Central memory CD4-positive, alpha-beta T cell (primary cell): ENCODE measurements at places on chromosomes 1 and 21.

- no peak for DNase-seq
Measured at GRCh38 chr1:115088115-115088778, 1.1 kb downstream of the TSPAN2 start.

GRCh38 chr1:205417870-205418635, 3.8 kb downstream of the LEMD1 start:
- DNase-seq = no peak

DNA sequence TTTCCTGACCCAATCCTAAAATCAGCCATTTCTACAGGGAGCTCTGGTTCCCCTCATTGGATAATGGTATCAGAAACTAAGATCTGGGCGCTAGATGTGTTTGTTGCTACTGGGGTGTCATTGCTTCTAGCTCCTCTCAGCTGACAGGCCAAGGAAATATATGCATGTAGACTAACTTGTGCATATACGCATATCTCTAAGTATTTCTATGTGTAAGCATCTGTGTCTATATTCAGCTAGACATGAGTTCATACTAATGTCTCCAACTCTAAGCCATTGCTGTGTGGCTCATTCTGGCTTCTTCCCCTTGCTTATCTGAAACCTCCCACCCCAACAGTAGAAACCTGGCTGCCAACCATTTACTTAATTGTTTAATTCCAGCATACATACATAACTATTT, 130.3 kb upstream of the MAGI3 start:
- no peak for DNase-seq

DNA sequence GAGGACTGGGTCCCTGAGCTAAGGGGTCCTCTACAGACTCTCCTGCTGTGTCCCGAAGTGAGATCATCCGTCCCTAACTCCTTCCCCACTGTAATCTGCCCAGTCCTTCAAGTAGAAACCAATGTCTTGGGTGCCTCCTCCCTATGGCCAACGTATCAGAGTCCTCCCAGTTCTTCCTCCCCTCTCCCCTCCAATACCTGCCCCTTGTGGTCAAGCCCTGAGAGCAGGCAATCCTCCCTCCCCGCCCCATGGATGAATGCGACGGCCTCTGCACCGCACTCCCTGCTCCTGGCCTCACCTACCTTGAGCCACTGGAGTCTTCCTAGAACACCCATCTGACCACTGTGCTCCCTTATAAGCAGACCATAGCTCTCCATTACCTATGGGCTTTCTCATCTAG, 31.1 kb downstream of the HTR6 start:
- no peak for DNase-seq

GRCh38 chr1:2251363-2251762, 23.2 kb downstream of the SKI start:
- no peak for DNase-seq

GRCh38 chr1:107877092-107877491, 87.9 kb downstream of the VAV3 start:
- DNase-seq = no peak

GRCh38 chr1:55831759-55832158, 616.6 kb upstream of the USP24 start:
- DNase-seq = no peak

DNA sequence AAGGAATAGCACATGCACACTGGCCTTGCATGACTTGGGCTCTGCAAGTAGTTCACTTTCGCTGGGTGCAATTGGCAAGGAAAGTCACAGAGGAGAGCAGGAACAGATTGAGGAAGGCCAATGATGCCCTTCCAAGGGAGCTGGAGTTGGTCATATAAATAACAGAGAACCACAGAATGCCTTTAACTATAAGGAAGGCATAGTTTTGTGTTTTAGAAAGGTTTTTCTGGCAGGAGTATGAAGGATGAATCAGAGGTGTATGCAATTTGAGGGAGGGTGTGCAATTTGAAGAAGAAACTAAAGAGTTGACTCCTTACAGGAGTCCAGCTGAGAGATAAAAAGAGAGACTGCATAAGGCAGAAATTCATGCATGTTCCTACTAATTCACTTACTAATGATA, 112.1 kb downstream of the PHTF1 start:
- no peak for DNase-seq

GRCh38 chr21:32592929-32593502, 7.7 kb upstream of the TCP10L start:
- DNase-seq = no peak

DNA sequence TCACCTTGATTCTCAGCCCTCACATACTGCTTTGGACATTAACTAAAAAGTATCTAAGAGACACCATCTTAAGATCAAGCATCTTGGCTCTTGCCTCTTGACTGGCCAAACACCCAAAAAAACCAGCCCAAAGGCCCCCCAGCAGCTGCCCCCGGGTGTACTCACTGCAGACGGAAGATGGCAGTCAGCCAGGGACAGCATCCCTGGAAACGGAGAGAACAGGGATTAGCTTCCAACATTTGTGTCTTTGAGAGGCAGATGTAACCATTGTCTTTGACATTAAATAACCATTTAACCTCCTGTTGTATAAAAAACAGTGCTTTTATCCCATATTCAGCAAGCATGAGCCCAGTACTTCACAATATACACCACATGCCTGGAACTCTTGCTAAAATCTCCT, 11.3 kb downstream of the TMEM63A start:
- no peak for DNase-seq

DNA sequence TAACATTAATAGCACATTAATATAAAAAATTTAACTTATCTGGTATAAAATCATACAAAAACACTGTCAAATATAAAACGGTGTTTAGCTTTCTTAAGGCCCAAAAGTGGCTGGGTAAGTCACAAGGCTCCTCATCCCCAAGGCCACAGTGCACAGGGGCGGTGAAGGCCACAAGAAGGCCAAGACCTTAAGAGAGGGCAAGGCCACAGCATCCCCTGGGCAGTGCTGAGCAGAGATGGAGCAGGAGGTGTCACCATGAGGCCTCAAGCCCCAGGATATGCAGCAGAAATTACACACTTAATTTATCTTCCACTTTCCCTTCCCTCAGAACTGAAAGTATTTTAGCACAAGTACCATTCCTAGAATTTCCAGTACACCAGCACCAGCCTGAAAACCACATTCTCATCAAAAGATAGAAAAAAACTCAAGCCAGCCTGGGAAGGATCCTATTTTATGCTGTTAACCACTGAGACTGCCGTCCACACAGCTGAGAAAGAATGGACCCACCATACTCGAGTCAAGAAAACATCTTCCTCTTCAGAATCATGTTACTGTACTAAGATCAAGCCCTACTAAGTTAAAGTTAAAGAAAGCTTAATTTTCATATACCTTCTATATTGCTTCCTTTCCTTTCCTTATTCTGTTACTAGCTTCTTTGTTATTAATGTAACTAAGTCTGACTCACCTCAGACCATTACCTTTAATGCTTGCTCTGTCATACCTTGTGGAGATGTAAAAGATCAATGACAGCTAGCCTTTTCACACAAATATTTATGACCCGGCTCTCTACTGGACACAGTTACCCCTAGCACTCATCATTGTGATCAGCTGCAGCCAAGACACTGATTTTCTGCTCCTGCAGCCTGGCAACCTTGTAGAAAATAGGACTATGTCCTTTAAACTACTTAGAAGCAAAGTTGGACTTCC, 26.4 kb upstream of the FMO1 start:
- DNase-seq = no peak

- no peak for DNase-seq
Measured at GRCh38 chr21:42474043-42474831, 21.8 kb downstream of the RSPH1 start.

DNA sequence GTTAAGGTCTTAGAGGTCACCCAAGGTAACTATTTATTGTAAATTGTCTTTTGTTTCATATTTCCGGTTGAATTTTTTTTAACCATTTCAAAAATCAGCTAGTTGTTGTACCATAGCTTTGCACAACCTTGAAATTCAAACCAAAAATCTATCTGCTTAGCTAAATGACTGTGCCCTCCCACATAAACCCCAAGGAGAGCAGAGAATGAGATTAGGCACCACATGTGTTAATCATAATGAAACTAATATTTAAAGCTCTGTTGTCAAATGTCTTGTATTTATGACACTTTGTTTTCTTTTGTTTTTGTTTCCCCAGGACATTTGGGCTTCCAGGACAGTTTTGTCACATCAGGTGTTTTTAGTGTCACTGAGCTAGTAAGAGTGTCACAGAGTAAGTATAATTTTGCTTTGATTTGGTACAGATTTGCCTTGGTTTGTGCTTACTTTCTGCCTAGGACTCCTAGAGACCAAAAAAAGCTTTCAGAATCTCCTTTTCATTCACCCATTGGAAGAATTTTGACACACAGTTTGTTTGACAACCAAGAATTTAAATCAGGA, 249.9 kb downstream of the NFIA start:
- no peak for DNase-seq

GRCh38 chr1:88890791-88891317, 513 bp downstream of the GTF2B start:
- DNase-seq = peak; percentile 32

- no peak for DNase-seq
Measured at GRCh38 chr1:24374891-24375786, 38.4 kb downstream of the STPG1 start.

- DNase-seq = no peak
Measured at GRCh38 chr1:59523745-59524450, 227.0 kb downstream of the FGGY start.

- no peak for DNase-seq
Measured at GRCh38 chr1:190679983-190680382, 202.3 kb upstream of the BRINP3 start.

DNA sequence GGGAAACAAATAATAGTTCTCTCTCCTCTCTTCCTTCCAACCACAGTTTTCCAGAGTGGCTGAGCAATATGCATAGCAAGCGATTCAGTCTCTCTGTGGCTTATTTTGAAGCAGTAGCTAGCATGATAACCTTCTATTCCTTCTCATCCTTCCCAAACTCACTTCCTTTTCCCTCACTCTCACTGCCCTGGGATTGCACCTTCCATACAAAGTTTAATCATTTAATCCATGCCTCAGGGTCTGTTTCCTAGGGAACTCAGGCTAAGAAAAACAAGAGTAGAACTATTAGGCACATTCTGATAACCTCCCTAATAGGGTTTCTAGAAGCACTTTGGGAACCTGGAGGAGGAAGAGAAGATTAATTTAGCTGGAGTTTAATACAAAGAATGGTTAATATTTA, 97.7 kb upstream of the S1PR1 start:
- DNase-seq = no peak

DNA sequence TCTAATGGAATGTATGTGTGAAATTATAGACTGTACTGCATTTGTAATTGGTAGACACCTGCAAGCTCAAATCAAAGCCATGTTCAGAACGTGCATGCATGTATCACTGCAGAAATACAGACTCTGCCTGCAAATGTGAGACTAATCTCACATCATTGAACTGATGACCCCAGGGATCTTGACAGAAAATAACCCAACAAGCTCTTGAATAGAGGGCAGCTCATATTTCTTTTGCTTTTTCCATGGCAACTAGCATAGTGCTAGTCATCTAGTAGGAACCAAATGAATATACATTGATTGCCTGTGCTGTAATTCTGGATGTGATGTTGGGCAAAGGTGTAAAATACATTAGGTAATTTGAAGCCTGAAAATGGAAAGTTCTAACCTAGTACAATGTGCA, 62.4 kb downstream of the PTPRC start:
- DNase-seq = no peak

DNA sequence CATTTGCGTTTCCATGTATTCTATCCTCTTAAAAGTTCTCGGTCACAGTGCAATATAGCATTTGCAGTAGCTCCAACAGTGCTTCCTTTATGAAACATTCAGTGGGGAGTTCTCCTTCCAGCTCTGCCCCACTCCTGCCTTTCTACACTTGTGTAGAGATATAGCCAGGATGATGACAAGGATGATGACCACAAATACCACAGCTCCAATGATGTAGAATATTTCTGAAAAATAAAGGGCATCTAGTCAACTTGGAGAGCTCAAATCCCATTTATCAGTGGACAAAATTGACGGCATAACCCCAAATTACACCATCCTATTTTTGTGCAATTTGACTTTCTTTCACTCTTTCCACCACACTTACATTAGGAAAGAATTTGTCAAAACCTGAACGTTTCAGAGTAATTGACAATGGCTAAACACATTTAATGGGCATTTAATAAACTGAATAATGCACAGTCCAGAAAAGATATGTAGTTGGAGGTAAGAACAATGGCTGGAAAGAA, 11.1 kb downstream of the F3 start:
- DNase-seq = no peak

- no peak for DNase-seq
Measured at GRCh38 chr1:178057141-178057765, 36.7 kb upstream of the RASAL2 start.

DNA sequence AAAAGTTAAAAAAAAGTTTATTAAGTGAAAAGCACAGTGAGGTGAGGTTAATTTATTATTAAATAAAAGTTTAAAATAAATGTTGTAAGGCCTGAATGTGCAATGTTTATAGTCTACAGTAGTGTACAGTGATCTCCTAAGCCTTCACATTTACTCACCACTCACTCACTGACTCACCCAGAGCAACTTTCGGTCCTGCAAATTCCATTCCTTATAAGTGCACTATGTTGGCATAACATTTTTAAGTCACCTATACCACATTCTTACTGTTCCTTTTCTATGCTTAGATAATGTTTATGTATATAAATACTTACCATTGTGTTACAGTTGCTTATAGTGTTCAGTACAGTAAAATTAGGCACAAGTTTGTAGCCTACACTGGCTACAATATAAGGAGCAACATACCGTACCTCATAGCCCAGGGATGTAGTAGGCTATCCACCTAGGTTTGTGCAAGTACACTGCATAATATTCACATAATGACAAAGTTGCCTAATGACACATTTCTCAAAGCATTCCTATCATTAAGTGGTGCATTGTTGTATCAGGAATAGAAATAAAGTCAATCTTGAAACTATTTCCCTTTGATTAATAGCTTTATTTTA, 426.5 kb upstream of the BRINP3 start:
- no peak for DNase-seq

- DNase-seq = no peak
Measured at GRCh38 chr1:225454733-225455132, 26.9 kb upstream of the LBR start.

DNA sequence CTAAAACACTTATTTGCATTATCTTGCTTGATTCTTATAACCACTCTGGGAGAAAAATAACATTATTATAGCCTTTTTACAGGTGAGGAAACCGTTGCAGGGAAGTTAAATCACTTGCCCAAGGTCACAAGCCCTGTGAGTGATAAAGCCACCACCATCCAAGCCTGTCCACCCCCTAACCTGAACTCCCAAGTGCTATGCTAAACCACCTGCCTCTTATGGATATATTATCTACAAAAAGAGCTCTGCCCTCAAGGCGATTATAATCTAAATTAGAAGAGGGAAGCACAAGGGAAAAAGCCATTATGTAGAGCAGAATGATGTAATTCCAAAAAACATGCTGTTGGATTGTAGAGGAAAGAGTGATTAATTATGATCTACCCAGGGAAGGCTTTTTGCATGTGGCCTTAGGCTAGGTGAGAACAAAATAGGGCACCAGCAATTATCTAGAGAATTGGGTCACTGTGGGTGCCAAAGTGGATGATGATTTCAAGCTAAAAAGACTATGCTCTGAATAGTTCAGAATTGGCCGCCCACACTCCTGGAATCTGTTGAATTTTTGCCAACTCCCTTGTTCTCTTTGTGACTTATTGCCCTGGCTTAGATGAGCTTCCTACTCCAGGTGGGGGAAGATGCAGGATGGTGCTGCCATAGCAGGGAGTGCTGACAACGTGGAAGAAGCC, 205.3 kb downstream of the FGGY start:
- DNase-seq = no peak
